Heart left ventricle (tissue), 16 donors: ENCODE measurements at places on chromosomes 7 and 10. TPM values are rescaled to one million over a fixed set of nuclear protein-coding genes. Genes with fewer than 3 reads are reported as not detected.

DNA sequence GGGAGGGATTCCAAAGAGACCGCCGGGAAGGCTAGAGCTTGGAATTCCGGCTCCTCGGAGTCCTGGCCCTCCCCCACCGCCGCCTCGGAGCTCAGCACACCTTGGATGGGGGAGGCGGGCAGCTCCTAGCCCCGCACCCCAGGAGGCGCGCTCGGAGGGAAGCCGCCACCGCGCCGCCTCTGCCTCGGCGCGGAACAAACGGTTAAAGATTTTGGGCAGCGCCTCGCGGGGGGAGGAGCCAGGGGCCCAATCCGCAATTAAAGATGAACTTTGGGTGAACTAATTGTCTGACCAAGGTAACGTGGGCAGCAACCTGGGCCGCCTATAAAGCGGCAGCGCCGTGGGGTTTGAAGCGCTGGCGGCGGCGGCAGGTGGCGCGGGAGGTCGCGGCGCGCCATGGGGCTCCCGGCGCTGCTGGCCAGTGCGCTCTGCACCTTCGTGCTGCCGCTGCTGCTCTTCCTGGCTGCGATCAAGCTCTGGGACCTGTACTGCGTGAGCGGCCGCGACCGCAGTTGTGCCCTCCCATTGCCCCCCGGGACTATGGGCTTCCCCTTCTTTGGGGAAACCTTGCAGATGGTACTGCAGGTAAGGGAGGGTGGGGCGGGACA lies at the start of gene CYP26A1:
Gene CYP26A1 (plus strand): TSS at position 355 of the 608 bp plus-strand sequence. CDS start 42 bp downstream, at position 397.
- H3K27me3 ChIP-seq: peaks cover 94% of the 10 kb centered on the region
- H3K4me1 ChIP-seq: peaks cover 34% of the 10 kb centered on the region
- H3K36me3 ChIP-seq: no peaks in the 10 kb centered on the region

- DNase-seq: no peak
- H3K27me3 ChIP-seq: no peaks in the 10 kb centered on the region
- H3K4me1 ChIP-seq: peaks cover 41% of the 10 kb centered on the region
- peak overlapping the region; percentile 85 for H3K27ac ChIP-seq
- peak overlapping the region; percentile 97 for H3K4me3 ChIP-seq
These were observed 625 bp downstream of the RP9 start for GRCh38 chr7:33108554-33109004.

- H3K4me3 ChIP-seq: no peak overlapping the region
- no peak for DNase-seq
- no peaks in the 10 kb centered on the region for H3K27me3 ChIP-seq
- H3K4me1 ChIP-seq: no peaks in the 10 kb centered on the region
- no peak overlapping the region for H3K27ac ChIP-seq
These were observed 69.8 kb upstream of the PLXNA4 start for GRCh38 chr7:132646052-132646451.

DNA sequence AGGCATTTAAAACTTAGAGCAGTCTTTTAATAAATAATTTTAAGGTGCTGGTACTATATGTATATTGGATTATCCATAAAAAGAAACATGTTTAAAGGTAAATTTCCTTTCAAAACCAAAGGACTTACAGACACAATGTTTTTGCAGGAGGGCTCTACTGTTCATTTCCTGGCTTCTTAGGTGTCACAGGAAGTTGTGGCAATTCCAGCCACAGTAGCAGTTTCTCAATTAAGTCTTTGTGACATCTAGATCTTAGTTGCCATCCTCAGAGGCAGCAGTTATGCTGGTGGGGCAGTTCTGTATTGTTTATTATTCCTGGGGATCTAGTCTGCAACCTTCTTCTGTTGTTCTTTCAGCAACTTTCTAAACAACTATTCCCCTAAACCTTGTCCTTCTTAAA lies 460.1 kb downstream of the MAGI2 start:
- no peaks in the 10 kb centered on the region for H3K36me3 ChIP-seq
- H3K4me1 ChIP-seq: no peaks in the 10 kb centered on the region
- no peak for DNase-seq

DNA sequence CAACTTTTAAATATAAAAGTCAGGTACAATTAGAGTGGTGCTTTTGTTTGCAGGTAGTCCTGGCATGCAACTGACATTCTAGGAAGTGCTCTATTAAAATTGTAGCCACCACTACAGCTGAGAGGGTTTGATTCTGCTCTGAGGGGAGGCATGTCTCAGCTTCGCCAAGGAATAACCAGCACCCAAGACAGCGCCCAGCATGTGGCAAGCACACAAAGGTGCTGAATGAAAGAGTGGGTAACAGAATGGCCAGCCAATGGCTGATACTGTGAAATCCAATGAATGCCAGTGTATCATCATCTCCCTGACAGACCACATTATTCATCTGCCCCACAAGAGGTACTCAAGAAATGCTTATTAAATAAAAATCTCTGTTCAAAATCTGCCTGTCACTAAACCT lies 6.9 kb downstream of the PARP12 start:
- H3K27ac ChIP-seq: no peak overlapping the region
- no peak for DNase-seq
- H3K4me1 ChIP-seq: peaks cover 19% of the 10 kb centered on the region
- H3K4me3 ChIP-seq: no peak overlapping the region
- peaks cover 3% of the 10 kb centered on the region for H3K36me3 ChIP-seq

DNA sequence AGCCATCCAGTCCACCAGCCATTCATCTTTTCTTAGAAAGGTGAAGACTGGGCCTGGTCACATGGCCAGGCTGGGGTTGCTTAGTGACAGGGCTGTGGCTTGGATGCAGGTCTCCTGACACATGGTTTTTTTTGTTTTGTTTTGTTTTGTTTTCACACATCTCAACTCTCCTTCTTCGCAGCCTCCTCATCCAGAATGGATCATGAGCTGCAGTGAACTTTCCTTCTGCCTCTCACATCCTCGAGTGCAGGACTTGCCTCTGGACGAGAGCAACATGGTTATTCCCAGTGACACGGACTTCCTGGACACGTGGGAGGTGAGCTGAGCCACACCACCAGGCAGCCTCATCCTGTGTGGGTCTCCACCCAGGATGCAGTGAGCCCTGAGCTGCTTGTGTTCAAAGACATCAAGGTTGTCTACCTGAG lies 9.5 kb downstream of the AKR1E2 start:
- H3K27ac ChIP-seq: no peak overlapping the region
- no peaks in the 10 kb centered on the region for H3K36me3 ChIP-seq
- H3K4me1 ChIP-seq: no peaks in the 10 kb centered on the region
- no peak for DNase-seq

DNA sequence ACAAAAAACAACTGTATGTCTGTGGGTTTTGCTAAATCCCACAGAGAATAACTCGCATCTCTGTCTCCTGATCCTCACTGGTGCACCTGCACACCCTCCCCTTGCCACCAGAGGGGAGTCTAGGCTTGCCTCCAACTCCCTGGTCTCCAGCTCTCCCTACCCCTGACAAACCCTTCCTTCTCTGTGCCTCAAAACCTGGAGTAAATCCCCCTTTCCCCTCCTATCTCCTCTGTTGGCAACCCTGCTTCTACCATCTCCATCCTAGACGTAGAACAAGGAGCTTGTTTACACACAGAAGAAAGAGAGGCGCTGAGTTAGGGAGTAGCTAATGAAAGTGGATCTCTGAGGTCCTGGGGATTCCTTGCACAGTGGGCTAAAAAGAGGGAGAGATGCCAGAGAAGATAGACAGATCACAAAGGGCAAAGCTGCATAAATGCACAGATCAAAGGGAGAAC lies 6.0 kb downstream of the MBLAC1 start:
- H3K36me3 ChIP-seq: no peaks in the 10 kb centered on the region
- no peak overlapping the region for H3K27ac ChIP-seq
- H3K27me3 ChIP-seq: no peaks in the 10 kb centered on the region
- DNase-seq: no peak
- H3K4me1 ChIP-seq: peaks cover 8% of the 10 kb centered on the region

The MRPS33 gene
- total RNA-seq: 104 TPM
